ENCODE measurements at places on chromosomes 1 and 21. TPM values are rescaled to one million over a fixed set of nuclear protein-coding genes. Genes with fewer than 3 reads are reported as not detected.
A peak's percentile ranks its signal among the peaks of the same experiment; 100 is the strongest.

The SLC6A9 gene
- polyA plus RNA-seq = 5.7 TPM

The TRIM17 gene
- 12.3 TPM for polyA plus RNA-seq

The RBP7 gene
- polyA plus RNA-seq = 20.1 TPM

The ST6GALNAC5 gene
- polyA plus RNA-seq = 2.4 TPM

DNA sequence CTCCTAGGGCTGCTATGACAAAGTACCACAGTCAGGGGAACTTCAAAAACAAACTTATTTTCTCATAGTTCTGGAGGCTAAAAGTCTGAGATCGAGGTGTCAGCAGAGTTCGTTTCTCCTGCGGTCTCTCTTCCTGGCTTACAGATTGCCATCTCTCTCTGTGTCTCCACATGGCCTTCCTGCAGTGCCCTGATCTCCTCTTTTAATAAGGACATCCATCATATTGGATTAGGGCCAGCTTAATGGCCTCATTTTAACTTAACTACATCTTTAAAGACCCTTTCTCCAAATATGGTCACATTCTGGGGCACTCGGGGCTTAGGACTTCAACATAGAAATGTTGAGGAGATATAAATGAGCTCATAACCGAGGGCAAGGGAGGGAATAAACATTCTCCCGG is 12.2 kb downstream of the C1orf74 start:
- no peak for DNase-seq

DNA sequence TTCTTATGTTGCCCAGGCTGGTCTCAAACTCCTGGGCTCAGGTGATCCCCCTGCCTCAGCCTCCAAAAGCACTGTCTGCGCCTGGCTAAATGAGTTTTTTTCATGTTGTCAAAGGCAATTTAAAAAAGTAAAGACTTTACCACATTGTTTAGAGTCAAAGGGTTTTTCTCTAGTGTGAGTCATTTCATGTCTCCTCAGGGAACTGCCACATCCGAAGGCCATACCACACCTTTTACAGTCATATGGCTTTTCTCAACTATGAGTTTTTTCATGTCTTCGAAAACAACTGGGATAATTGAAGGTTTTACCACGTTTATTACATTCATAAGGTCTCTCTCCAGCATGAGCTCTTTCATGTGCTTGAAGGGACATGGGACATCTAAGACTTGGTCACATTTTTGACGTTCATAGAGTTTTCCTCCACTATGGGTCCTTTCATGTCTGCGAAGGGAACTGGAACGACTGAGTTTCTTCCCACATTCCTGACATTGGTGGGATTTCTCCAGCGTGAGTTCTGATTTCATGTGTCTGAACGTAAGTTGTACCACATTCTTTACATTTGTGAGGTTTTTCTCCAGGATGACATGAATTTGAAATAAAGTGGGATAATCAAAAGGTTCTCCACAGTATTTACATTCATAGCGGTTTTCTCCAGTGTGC is 65.6 kb downstream of the UCHL5 start:
- DNase-seq = no peak

GRCh38 chr1:155208541-155209311 is at the start of gene MTX1:
Gene MTX1, plus strand, starts transcription at chr1:155208695. Its CDS starts 110 bp downstream, at chr1:155208805.
- DNase-seq = peak; percentile 88

- no peak for DNase-seq
These were observed 78.4 kb downstream of the SMYD3 start for GRCh38 chr1:246428542-246429308.

DNA sequence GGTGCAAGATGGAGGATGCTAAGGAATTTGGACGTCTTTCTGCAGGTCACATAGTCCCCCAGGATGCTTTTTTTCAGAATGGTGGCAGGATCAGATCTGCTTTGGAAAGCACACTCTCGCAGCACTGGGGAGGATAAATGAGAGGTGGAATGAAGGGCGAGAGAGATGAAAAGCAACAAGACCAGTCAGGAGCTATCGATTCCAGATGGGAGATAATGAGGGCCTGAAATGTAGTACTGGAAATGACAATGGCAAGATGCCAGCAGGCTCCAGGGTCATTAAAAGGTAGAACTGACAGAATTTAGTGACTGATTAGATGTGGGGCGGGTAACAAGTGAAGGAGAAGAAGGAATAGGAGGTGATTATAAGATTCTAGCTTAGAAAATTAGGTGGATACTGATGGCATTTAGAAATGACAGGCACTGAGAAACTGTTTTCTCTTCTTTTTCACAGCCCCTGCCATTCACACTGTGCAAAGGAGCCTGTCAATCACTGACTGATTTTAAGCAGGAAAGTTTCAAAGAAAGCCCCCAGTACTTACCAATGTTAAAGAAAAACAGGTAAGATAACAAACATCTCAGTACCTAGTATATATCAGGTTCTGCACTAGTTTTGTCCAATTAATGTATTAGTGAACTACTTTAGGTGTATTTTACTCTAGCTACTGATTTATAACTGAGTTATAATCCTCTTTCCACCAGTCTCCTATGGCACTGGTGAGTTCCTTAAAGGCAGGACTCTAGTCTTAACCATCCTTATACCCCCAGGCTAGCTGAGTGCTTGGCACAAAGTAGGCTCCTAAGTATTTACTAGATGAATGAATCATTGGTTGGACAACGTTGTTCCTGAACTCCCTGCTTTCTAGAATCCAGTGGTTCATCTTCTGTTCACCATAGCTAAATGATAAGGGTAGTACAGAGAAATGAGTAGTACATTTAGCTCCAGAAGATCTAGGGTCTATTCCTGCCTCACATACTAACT is 9.2 kb downstream of the PIGM start:
- no peak for DNase-seq

DNA sequence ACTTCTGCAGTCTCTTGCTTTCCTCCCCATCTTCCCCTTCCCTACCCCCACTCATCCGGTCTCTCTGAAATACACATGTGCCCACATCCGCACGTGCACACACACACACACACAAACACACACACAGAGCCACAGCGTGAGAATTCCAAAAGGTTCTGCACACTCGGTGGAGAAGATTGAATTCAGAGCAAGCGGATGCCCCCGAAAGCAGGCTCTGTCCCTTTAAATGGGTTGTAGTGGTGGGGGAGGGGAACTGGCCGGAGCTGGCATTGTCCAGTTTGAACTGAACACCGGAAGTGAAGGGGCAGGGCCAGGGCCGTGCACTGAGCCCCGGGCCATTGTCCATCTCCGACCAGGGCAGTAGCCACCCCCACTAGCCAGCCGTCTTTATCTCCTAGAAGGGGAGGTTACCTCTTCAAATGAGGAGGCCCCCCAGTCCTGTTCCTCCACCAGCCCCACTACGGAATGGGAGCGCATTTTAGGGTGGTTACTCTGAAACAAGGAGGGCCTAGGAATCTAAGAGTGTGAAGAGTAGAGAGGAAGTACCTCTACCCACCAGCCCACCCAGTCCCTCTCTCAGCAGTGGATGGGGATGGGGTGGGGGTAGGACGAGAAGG is 1.3 kb upstream of the LIN28A start:
- no peak for DNase-seq

- no peak for DNase-seq
These were observed 210.6 kb upstream of the IRF2BP2 start for GRCh38 chr1:234820597-234820996.

GRCh38 chr1:245707941-245708340 is 553.2 kb downstream of the KIF26B start:
- no peak for DNase-seq

DNA sequence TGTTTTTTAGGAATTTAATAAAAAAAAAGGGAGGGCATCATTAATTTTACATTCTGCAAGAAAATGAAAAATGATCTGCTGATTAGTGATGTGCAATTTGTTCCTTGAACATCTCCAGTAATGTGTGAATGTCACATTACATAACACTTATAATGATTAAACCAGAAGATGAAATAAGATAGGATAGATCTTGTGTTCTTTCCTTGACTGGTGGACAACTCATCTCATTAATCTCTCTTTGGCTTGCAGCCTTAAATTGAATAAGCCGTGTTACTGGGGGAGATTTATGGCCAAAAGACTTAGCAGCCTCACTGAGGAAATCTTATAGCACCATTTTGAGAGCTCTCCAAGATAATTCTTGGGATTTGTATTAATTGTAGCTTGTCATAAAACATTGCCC is 217.2 kb downstream of the ST6GALNAC3 start:
- DNase-seq = no peak

DNA sequence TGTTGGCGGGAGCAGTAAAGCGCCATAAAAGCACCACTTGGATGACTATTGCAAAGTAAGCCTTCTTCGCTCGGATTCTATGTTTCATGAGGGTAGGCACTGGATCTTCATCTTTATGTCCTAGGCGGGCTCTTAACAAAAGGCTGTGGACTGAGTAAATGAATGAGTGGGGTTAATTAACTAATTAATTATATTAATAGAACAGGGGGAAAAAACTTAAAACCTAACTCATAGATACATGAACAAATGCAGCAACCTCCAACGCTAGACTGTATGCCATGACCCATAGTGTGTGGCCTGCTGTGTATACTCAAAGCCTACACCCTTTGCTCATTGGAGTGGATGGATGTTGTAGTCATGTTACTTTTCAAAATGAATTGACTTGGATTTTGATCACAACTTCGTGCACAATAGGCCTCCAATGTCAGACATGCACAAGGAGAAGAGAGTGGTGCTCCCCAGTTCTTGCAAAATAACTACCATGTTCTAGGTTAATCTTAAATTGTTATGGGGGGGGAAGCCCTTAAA is 417 bp upstream of the GFI1 start:
- no peak for DNase-seq
